ENCODE measurements at places on chromosomes 5 and 9. TPM values are rescaled to one million over a fixed set of nuclear protein-coding genes. Genes with fewer than 3 reads are reported as not detected.

GRCh38 chr5:159211729-159212174 lies 2.4 kb upstream of the RNF145 start:
- no peak for DNase-seq
- H3K27me3 ChIP-seq: no peaks in the 10 kb centered on the region
- no peak overlapping the region for H3K27ac ChIP-seq

DNA sequence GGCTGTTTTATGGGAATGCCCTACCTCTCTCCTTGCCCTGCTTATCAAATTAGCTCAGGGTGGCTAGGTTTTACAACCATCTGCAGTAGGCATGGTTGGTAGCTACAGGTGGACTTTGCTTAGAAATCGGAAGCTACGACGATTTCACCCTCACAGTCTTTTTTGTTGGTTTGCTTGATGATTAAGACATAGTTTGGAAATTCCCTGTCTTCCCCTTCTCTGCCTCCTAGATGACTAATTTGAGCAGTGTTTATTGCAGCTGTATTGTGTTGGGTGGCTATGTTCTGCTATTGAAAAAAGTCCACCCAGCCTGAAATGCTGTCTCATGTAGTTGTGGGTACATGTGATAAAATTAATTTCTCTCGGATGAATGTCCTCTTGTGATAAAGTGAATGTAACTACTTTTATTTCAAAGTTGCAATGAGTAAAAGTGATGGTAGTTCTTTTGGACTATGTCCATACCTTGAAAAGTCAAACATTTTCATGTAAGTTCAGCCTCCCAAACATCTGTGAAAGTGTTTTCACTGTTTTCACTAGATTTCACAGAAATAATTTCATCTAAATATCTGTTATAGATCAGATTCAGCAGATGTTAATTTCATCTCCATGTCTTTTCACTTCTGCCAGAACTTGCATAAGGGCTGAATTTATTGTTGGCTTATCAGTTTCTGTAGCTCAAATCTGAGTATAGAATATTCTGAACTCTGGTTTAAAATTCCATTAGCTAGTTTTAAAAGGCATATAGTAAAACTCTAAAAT lies 37.3 kb upstream of the FYB1 start:
- H3K4me3 ChIP-seq: peak overlapping the region; percentile 57
- peak; percentile 86 for DNase-seq
- H3K36me3 ChIP-seq: no peaks in the 10 kb centered on the region
- peak overlapping the region; percentile 90 for H3K27ac ChIP-seq
- H3K4me1 ChIP-seq: peaks cover 23% of the 10 kb centered on the region

DNA sequence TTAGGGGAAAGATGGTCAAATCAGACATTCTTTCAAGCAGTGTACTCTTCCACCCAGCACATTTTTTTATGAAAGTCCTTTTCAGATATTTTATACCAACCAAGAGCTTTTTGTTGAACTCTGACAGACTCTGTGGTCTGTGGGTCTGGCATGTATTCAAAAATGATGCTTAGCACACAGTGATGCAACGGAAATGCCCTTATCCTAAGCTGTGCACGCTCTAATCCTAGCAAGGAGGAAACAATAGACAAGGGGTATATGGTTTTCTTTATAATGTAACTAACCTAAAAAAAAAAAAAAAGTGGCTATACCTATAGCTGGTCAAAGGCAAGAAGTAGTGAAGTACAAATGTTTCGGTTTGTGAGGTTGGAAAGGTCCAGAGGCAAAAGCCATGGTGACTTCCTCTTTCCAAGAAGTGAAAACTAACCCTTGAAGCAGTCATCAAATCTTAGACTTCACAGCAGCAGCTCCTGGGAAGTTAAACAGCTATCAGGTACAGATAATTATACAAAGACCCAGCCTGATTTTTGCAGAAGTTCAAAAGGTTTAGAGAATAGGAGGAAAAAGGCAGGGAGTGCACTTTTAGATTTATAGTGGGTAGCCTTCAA lies 82.5 kb downstream of the SEMA6A start:
- H3K27me3 ChIP-seq: no peaks in the 10 kb centered on the region
- peak; percentile 88 for DNase-seq
- no peaks in the 10 kb centered on the region for H3K36me3 ChIP-seq
- H3K4me1 ChIP-seq: peaks cover 14% of the 10 kb centered on the region
- H3K27ac ChIP-seq: no peak overlapping the region
- no peak overlapping the region for H3K4me3 ChIP-seq

DNA sequence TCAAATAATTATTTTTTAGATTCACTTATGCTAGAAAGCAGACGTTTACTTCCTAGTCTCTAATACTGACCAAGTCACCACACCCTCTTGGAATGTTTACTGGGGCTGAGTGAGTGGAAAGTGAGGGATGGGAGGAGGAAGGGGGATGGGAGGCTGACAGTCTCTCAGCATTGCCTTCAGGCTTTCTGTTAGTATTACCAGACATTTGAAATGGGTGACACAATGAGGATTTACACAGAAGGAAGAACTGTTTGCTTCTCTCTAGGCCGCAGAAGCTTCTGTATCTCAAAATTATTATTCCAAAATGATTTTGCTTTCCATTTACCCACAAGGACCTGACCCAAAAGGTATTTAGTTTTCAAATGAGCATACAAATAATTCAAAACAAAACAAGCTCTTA lies 232.8 kb upstream of the ZNF608 start:
- peaks cover 21% of the 10 kb centered on the region for H3K4me1 ChIP-seq
- H3K36me3 ChIP-seq: no peaks in the 10 kb centered on the region
- peak overlapping the region; percentile 66 for H3K27ac ChIP-seq
- no peak overlapping the region for H3K4me3 ChIP-seq

GRCh38 chr9:77988630-77989029 lies 43.0 kb downstream of the GNAQ start:
- no peak overlapping the region for H3K27ac ChIP-seq
- H3K27me3 ChIP-seq: no peaks in the 10 kb centered on the region
- no peaks in the 10 kb centered on the region for H3K4me1 ChIP-seq
- no peaks in the 10 kb centered on the region for H3K36me3 ChIP-seq
- H3K4me3 ChIP-seq: no peak overlapping the region
- no peak for DNase-seq

- no peak overlapping the region for H3K27ac ChIP-seq
- no peak for DNase-seq
Observed at GRCh38 chr5:67031692-67032091, 164.9 kb downstream of the CD180 start.

AP3S1 gene
- total RNA-seq: 94.6 TPM

ANKS6 gene
- total RNA-seq: 21.8 TPM

CCNJL gene
- total RNA-seq: 3.6 TPM
